ENCODE measurements at places on chromosomes 12 and 14.
A peak's percentile ranks its signal among the peaks of the same experiment; 100 is the strongest.

GRCh38 chr14:92670643-92671366, 77.6 kb downstream of the LGMN start:
- no peak for DNase-seq

GRCh38 chr14:53285821-53286220, 132.7 kb upstream of the DDHD1 start:
- DNase-seq: no peak

- no peak for DNase-seq
These were observed 81.5 kb upstream of the TMCC3 start for GRCh38 chr12:94731733-94732360.

GRCh38 chr14:100419856-100420255, 96.7 kb downstream of the SLC25A47 start:
- peak; percentile 25 for DNase-seq

- DNase-seq: peak; percentile 55
These were observed at the start of gene IFT43 for GRCh38 chr14:75985618-75986438. TSS of gene IFT43 (plus strand) at chr14:75985763. CDS start at chr14:75985787, 24 bp downstream.

DNA sequence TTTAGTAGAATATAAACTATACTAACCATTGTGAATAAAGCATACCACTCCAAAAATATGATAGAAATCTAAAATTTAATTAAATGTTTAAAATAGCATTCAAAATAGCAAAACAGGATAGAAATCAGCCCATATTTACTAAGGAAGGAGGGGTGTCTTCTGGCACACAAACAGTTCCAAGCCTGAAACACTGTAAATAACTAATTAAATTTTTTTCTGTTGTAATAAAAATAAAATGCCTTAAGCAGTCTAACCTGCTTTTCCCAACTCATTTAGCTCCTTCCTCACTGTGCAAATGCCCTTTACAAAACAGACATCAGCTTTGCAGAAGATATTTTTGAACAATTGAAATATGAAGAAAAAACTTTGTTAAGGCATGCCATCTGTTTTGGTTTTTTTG, 707.1 kb upstream of the USP15 start:
- DNase-seq: no peak

- no peak for DNase-seq
These were observed 212.3 kb upstream of the OTX2 start for GRCh38 chr14:57022608-57023007.

DNA sequence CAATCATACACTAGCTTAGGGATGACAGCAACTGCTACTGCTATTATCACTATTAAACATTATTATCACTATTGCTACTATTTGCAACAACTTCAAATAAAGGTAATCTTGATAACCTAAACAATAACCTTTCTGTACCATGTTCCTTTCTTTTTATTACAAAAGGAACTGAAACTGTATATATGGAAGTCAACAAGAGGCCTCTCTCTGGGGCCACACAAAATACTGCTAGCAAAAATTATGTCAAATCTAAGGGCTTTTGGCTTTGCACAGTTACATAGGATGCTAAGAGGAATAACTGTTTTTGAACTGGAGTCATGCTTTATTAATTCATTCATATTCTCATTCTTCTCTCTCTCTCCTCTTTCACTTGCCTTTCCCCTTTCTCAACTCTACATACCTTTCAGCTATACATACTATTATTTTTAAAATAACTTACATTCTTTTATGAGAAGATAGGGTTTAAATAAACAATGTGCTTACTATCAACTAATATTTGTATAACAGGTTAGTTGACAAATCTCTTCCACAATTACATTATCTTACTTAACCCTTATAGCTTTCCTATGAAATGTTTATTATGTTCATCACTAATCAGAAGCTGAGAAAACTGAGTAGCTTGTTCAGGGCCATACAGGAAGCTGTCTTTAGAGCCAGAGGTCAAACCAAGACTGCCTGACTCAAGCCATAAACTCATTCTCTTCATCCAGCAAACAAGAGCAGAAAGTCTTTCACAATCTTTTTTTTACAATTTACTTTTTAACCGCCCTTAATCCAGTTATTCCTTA, 25.7 kb downstream of the SPTSSA start:
- DNase-seq: no peak

DNA sequence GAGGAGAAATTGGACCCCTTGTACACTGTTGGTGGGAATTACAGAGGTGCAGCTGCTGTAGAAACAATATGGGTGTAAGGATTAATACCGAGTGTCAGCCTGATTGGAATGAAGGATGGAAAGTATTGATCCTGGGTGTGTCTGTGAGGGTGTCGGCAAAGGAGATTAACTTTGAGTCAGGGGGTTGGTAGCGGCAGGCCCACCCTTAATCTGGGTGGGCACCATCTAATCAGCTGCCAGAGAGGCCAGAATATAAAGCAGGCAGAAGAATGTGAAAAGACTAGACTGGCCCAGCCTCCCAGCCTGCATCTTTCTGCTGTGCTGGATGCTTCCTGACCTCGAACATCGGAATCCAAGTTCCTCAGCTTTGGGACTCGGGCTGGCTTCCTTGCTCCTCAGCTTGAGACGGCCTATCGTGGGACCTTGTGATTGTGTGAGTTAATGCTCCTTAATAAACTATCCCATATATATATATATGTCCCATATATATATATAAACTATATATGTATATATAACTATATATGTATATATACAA, 38.4 kb upstream of the PPP2R5C start:
- no peak for DNase-seq

GRCh38 chr14:73260574-73260973, 23.3 kb downstream of the PAPLN start:
- DNase-seq: no peak

DNA sequence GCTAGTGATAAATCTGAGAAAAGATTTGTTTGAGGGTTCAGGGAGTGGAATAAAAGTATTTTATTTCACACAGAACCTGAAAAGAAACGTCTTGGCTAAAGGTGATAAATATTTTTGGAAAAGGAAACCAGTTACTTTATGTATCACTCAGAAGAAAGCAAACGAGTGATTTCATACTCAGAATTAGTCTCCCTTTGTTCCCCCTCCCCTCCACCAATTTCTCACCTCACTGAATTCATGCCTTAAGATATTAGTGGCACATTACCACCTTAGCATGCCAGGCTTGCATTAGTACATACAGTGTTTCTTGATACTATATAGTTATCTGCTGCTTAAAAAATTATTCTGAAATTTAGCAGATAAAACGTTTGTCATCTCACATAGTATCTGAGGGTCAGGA, 28.2 kb downstream of the G2E3 start:
- DNase-seq: no peak

- no peak for DNase-seq
These were observed 120.1 kb downstream of the LMNTD1 start for GRCh38 chr12:25433024-25433423.

DNA sequence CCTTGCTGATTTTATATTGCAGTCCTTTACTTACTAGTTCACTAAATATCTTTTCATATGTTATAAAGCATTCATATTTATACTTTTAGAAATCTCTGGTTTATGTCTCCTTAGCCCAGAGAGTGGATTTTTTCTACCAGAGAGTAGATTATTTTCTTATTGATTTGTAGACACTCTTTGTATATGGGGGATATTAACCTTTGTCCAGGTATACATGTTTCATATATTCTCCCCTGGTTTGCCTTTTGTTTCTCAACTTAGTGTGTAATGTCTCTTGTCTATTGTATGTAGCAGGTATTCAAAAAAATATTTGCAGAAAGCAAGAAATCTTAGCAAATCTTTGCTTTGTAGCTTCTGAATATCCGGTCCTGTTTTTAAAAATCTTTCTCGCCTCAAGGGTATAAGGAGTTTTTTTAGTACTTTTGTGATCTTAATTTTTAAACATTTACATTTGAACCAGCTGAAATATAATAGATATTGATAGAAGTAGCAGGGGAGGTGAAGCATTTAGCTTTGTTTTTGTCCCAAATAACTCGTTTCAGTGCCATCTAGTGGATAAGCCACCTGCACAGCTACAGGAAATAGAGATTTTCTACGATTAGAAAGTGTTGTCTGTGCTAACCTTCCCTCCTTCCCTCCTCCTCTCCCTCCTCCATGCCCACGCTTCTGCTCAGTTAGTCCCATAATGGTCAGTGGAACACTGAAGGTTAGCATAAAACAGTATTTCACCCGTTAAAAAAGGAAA, 97.0 kb downstream of the PHETA1 start:
- DNase-seq: no peak

- DNase-seq: no peak
These were observed 24.3 kb downstream of the ANG start for GRCh38 chr14:20712904-20713303.

DNA sequence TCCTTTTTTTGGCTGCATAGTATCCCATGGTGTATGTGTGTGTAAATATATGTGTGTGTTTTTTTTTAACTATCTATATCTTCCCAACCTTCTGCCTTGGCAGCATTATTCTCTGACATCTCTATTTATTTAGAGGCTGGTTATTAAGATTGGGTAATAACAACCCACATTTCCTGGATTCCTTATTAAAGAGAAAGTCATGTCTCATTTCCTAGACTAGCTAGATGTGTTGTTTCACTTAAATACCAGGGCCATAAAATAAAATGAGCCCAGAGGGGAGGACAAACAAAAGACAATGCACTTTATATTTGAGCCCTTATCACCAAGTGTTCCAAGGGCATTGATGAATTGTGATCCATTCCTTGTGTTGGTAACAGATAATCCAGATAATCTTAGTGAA, 169.1 kb downstream of the SLC5A8 start:
- peak; percentile 65 for DNase-seq

GRCh38 chr12:102948941-102949352, 8.5 kb upstream of the ASCL1 start:
- peak; percentile 77 for DNase-seq

- no peak for DNase-seq
These were observed 557.0 kb downstream of the SLC6A15 start for GRCh38 chr12:84355561-84355960.

- DNase-seq: no peak
These were observed 621 bp upstream of the TMEM117 start for GRCh38 chr12:43835264-43835655.

DNA sequence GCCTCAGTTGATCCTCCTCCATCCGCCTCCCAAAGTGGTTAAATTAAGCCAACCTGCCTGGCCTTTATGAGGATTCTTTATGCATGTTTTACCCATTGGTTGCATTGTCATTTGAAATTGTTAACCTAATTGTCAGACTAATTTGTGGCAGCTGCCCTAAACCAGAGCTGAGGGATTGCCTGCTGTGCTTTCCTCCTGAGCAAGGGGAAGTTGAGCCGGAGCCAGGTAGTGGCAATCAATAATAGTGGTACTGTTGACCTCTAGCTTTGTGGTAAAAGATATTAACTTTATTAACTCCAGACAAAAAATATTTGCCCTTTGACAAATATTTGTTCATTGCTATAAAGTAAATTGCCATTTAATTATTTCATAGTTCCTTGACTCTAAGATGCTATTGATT, 5.6 kb upstream of the HEBP1 start:
- peak; percentile 45 for DNase-seq

GRCh38 chr12:132065609-132066344, 78.3 kb downstream of the DDX51 start:
- DNase-seq: no peak

DNA sequence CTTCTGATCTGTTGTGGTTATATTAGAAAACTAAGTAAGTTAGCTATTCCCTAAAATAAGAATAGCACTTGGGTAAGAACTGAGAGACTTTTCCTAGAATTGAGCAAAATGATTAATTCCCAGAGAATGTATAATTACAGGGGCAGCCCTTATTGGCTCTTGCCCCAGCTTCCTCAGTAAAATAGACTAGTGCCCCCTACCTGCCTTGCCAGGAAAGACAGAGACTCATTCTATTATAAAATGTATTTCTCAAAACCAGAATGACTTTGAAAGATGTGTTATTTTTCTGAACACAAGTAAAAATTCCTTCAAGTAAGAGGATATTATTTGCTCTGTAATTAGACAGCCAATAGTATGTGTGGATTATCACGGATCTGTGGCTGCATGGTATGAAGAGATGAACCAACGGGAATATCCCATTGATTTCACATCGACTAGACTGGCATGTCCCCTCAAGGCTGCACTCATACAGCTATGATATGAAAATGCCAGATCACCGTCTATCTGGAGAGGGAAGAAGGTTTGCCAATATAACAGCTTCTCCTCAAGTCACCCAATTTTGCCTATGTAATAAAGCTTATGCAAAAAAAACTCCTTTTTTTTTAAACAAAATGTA, 7.4 kb upstream of the GLRX5 start:
- DNase-seq: peak; percentile 27

DNA sequence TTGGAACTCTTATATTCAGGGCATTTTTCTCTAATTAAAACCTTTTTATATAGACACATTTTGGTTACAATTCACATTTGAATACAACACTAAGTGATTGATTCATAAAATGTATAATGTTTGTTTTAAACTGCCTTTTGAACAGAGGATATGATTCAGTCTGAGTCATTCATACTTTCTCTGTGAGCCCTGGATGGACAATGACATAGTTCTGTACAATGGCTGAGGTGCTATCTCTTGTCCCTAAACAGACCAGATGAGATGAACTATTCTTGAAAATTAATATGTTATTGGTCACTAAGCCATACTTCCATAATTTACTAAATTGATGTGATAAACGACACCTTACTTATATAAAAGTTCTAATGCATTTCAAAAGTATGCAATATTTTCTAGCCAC, 199.7 kb upstream of the ATXN7L3B start:
- no peak for DNase-seq

DNA sequence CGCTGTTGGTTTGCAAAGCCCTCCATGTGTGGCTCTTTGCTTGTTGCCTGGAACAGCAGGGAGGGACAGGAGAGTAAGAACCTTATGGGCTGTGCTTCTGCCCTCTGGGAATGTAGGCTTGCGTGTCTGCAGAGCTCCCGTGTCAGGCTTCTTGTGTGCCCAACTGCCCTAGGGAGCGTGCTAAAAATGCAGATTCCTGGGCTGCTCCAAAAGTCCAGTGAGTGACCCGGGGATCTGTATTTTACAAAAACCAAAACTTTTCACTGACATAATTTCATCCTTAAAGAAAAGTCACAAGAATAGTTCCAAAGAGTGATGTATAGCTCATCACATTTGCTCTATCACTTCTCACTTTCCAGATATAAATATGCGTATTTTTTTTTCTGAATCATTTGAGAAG, 34.8 kb upstream of the CCDC63 start:
- DNase-seq: no peak

DNA sequence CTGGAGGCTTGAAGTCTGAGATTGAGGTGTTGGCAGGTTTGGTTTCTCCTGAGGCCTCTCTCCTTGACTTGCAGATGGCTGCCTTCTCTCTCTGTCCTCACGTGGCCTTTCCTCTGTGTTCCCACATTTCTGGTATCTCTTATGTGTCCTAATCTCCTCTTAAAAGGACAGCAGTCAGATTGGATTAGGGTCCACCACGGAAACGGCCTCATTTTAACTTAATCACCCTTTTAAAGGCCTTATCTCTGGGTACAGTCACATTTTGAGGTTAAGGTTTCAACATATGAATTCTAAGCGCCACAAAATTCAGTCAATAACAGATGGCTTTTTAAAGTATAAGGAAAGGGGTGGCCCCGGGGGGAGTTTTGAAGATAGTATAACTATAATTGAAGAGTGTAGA, 33.5 kb downstream of the UNC79 start:
- no peak for DNase-seq

GRCh38 chr12:124512667-124513296, 54.6 kb downstream of the NCOR2 start:
- DNase-seq: peak; percentile 81

All from NCI-H146 (cell line).